ENCODE measurements at places on chromosomes 3 and 15. TPM values are rescaled to one million over a fixed set of nuclear protein-coding genes. Genes with fewer than 3 reads are reported as not detected.

EPHB3 gene
- total RNA-seq = not detected

DNA sequence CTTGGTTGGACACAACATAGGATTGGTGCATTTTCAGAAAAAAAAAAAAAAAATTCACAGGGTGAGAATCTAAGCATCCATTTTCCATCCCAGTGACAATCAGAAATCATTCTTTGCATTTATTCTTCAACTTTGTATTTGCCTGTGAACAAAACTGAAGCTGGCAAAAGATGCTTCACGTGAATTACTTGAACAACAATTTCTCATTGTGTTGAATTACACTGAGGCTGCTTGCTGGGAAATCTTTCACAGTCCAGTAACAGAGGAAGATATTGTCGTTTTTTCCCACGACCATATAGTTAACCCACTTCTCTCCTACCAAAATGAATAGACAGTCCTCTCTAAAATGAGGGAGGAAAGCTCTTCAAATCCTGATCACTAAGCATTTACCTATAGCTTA lies 4.3 kb upstream of the SLCO3A1 start:
- no peaks in the 10 kb centered on the region for H3K36me3 ChIP-seq
- DNase-seq = no peak
- peaks cover 29% of the 10 kb centered on the region for H3K4me1 ChIP-seq
- H3K27ac ChIP-seq = peak overlapping the region; percentile 93
- peak overlapping the region; percentile 82 for H3K4me3 ChIP-seq

DNA sequence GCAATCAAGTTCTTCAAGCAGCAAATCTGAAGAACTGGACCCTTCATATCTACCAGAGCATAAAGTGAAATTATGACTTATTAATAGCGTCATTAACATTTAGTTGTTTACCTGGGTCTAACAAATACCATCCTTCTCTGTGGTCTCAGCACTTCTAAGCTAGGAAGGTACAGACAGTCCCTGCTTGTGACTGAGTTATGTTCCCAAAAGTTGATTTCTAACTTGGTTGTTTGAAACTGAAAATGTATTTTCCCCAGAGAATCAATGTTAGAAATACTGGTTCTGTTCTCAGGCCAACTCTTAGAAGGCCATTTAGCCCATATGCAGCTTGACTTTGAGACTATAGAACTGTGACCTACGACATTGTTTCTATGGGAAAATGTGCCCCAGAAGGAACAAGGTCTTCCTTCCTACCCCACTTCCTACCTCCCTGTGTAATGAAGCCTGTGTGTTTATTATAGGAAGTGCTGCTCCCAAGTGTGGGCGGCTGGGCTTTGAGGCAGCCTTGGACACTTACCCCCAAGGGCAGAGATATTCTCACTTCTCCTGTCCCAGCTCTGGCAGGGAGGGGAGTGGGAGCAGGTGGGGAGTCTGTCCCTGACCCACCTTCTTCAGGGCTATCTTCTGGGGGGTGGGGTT lies 12.2 kb upstream of the MAPK6 start:
- peaks cover 12% of the 10 kb centered on the region for H3K4me1 ChIP-seq
- H3K27me3 ChIP-seq = no peaks in the 10 kb centered on the region
- H3K4me3 ChIP-seq = no peak overlapping the region
- peak overlapping the region; percentile 21 for H3K27ac ChIP-seq
- H3K36me3 ChIP-seq = no peaks in the 10 kb centered on the region
- DNase-seq = no peak

DNA sequence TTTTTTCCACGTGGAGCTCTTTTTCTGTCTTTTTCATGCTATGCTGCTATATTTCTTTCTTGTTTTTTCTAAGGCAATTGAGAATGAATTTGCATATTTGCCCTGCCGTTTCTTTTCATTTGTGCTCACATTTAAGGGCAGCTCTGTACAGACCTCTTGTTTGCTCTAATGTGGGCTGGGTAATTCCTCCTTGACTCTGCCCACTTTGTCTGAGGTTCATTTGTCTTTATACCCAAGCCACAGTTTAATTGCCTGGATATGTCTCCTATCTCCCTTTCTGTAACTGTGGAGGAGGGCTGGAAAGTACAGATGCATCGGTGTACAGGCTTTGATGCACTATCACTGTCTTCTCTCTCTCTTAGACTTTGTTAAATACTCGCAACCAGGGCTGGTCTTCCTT lies 195.9 kb downstream of the EPHB1 start:
- H3K27ac ChIP-seq = no peak overlapping the region
- no peaks in the 10 kb centered on the region for H3K4me1 ChIP-seq
- H3K36me3 ChIP-seq = no peaks in the 10 kb centered on the region
- no peaks in the 10 kb centered on the region for H3K27me3 ChIP-seq
- H3K4me3 ChIP-seq = no peak overlapping the region

GP9 gene
- 3.8 TPM for total RNA-seq

GRCh38 chr3:187738331-187739093 lies 6.8 kb downstream of the BCL6 start:
- peak overlapping the region; percentile 99 for H3K27ac ChIP-seq
- no peaks in the 10 kb centered on the region for H3K27me3 ChIP-seq
- peak; percentile 32 for DNase-seq
- peaks cover 45% of the 10 kb centered on the region for H3K4me1 ChIP-seq
- H3K36me3 ChIP-seq = no peaks in the 10 kb centered on the region

DNA sequence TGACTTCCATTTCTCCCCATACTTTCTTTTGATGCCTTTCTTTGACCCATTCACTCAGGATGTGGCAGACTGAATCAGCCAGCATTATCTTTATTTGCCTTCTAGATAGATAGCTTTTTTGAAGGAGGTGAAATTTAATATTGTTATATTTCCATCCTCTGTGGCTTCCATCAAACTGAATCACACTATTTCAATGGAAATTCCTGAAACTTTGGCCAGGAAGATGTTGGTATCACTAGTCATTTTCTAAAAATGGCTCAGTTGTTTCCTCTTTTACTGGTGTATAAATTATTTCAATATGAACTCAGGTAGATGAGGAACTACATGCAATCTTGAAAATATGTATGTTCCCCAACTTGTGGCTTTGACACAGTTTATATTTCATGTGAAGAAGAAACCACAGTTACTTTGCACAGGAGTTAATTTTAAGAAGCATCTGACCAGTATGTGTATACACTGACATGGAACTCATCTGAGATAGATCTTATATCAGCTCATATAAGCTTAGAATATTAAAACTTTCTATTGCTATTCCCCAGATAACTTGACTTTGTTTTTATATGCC lies 248.3 kb downstream of the CGGBP1 start:
- no peak overlapping the region for H3K27ac ChIP-seq
- peaks cover 18% of the 10 kb centered on the region for H3K27me3 ChIP-seq
- H3K4me1 ChIP-seq = peaks cover 9% of the 10 kb centered on the region
- no peak for DNase-seq

EXD1 gene
- total RNA-seq = not detected

GRCh38 chr3:15262021-15262420 lies 56.0 kb downstream of the CAPN7 start:
- no peak overlapping the region for H3K4me3 ChIP-seq
- peaks cover 32% of the 10 kb centered on the region for H3K4me1 ChIP-seq
- H3K27ac ChIP-seq = no peak overlapping the region

DNA sequence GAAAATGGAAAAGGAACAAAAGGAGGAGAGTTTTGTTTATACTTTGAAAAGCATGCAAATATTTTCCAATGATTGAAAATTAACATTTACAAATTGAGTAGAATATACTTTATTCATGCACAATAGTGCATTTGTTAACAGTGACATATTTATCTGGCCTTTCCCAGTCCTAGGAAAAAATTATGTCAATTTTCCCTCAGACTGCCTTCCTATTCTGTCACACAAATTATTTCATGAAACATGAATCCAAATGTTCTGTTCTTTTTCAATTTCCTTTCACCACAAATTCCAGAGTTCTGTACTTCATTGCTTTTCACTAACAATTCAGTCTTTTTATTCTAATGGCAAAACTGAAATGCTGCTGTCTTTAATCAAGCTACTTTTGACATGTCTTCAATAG lies 945.1 kb downstream of the ROBO1 start:
- no peak overlapping the region for H3K27ac ChIP-seq
- H3K4me1 ChIP-seq = no peaks in the 10 kb centered on the region
- no peaks in the 10 kb centered on the region for H3K27me3 ChIP-seq
- H3K4me3 ChIP-seq = no peak overlapping the region
- no peaks in the 10 kb centered on the region for H3K36me3 ChIP-seq

DNA sequence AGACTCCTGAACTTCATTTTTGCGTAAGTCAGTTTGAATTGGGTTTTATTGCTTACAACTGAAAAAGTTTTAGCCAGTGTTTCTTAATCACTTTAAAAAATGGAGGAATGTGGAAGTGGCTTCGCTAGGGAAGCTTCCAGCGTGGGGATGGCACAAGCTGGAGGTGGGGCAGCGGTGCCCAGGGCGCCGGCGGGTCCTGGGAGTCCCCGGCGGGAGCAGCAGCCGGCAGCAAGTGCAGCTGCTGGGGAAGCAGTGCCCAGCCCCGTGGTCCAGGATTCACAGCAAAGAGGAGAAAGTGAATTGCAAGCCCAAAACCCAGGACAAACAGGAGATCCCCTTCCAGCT lies 301.8 kb upstream of the PROK2 start:
- no peaks in the 10 kb centered on the region for H3K36me3 ChIP-seq
- no peak for DNase-seq
- H3K27ac ChIP-seq = peak overlapping the region; percentile 11
- peaks cover 10% of the 10 kb centered on the region for H3K4me1 ChIP-seq

POLQ gene
- total RNA-seq = 0.15 TPM

- peaks cover 47% of the 10 kb centered on the region for H3K27me3 ChIP-seq
- peaks cover 2% of the 10 kb centered on the region for H3K4me1 ChIP-seq
- no peak overlapping the region for H3K4me3 ChIP-seq
- no peak for DNase-seq
Measured at GRCh38 chr15:80834402-80834801, 55.2 kb downstream of the CEMIP start.

- no peak for DNase-seq
- H3K36me3 ChIP-seq = no peaks in the 10 kb centered on the region
- H3K4me1 ChIP-seq = peaks cover 20% of the 10 kb centered on the region
- H3K4me3 ChIP-seq = no peak overlapping the region
- H3K27ac ChIP-seq = no peak overlapping the region
- H3K27me3 ChIP-seq = no peaks in the 10 kb centered on the region
Measured at GRCh38 chr3:128320551-128321340, 145.9 kb downstream of the DNAJB8 start.

- H3K4me1 ChIP-seq = no peaks in the 10 kb centered on the region
- no peaks in the 10 kb centered on the region for H3K36me3 ChIP-seq
- no peak for DNase-seq
- no peak overlapping the region for H3K27ac ChIP-seq
- H3K27me3 ChIP-seq = no peaks in the 10 kb centered on the region
Measured at GRCh38 chr15:46344915-46345314, 710.1 kb downstream of the SQOR start.

DNAH1 gene
- total RNA-seq = 50.3 TPM

DGKG gene
- 2.6 TPM for total RNA-seq

DNA sequence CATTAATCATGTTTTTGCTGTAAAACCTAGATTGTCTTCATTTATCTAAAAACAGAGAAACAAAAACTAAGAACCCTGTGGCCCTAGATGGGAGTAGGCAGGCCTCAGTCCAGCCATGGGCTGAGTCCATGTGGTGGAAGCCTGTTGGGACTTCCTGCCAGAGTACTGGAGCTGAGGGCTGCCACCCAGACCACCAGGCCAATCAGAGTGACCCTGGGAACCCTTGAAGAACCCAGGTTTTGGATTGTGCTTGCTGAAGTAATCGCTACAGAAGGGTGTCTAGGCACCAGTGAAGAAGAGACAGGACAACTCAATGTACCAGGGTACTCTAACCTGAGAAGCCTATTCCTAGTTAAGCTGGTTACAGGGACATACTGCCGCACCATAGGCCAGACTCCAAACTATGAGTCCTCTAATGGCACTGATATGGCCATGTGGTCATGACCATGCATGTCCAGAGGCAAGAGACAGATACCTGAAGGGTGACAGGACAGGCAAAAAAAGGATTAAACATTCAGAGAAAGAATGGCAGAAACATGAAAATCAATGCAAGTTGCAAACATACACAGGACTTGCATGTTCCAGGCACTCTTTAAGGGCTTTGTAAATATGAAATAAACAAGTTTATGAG lies 12.9 kb downstream of the CSRNP1 start:
- peak overlapping the region; percentile 85 for H3K27ac ChIP-seq
- H3K36me3 ChIP-seq = peaks cover 5% of the 10 kb centered on the region
- peak overlapping the region; percentile 64 for H3K4me3 ChIP-seq
- no peaks in the 10 kb centered on the region for H3K27me3 ChIP-seq

DNA sequence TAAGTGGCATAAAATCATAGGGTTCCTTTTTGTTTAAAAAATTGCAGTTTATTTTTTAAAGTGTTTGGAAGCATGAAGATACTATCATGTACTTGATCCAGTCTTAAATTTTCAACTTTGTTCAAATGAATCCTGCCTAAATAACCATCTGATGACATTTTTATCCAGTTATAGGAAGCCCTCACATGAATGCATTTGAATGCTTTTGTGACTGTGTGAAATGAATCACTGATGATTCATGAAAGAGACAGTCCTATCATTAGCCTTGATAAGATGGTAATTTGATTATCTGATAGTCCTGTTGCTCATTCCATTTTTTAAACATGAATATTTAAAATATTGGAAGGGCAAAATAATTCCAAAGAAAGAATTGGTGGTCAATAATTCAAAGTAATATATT lies 401.9 kb upstream of the ROBO2 start:
- no peak overlapping the region for H3K27ac ChIP-seq
- H3K4me1 ChIP-seq = no peaks in the 10 kb centered on the region
- no peaks in the 10 kb centered on the region for H3K36me3 ChIP-seq
- H3K4me3 ChIP-seq = no peak overlapping the region
- no peaks in the 10 kb centered on the region for H3K27me3 ChIP-seq

DNA sequence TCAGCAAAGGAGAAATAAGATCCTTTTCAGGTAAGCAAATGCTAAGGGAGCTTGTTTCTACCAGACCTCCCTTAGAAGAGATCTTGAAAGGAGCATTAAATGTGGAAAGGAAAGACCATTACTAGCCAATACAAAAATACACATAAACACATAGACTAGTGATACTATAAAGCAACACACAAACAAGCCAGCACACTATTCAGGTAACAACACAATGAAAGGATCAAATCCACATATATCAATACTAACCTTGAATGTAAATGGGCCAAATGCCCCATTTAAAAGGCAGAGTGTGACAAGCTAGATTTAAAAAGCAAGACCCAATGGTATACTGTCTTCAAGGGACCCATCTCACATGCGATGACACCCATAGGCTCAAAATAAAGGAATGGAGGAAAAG lies 317.6 kb downstream of the TBL1XR1 start:
- peaks cover 2% of the 10 kb centered on the region for H3K36me3 ChIP-seq
- no peak overlapping the region for H3K27ac ChIP-seq
- H3K4me3 ChIP-seq = no peak overlapping the region
- no peaks in the 10 kb centered on the region for H3K4me1 ChIP-seq
- DNase-seq = no peak
